Bone marrow (tissue), 2 donors: ENCODE measurements at places on chromosomes 7 and 10.
A peak's percentile ranks its signal among the peaks of the same experiment; 100 is the strongest.

DNA sequence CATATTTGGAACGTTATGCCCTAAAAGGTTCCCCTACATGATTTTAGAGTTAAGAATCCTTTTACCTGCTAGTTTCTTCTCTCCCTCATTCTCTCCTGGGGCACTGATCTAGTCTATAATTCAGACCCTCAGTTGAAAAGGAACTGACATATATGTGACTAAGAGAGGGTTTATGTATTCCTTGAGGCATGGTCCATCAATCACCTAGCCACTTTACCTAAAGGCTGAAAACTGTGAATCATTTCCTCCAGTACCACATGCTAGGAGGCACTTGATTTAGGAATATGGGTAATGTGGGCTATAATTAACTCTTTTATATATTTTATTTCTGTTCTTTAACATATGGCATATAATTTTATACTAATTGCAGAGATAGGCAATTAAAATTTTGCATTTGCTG lies 303.5 kb downstream of the BBS9 start:
- DNase-seq: no peak

GRCh38 chr7:100567751-100568175 lies 5.9 kb downstream of the SAP25 start:
- DNase-seq: no peak

DNA sequence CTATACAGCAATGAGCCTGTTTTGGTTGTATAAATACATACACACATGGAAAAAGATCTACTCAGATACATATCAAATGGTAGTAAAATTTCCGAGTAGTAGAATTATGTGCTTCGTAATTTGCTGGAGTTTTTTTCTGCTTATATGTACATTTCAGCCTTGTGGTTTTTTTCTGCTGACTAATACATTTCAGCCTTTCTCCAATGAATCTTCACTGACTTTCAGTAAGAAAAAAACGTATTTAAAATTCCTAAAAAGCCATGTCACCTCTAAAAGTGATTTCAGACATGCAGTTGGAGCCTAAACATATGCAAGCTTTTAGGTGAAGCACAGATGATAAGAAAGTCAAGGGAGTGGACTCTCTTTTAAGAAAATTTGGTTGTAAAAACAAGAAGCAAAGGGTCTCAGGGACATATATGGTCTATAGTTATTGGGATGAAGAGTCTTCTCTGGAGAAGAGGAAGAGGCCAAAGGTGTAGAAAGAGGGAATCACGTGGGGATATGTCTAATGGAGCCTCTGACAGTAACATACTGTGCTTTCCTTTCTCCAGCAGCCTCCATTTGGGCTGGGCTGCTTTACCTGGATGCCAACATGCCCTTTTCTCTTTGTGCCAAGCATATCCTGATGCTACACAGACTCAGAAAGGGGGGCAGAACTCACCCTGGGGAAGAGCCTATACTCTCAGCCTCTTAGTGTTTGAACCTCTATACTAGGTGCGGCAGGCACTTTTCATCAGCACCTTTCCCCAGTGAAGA lies 2.4 kb downstream of the AMPH start:
- DNase-seq: no peak

DNA sequence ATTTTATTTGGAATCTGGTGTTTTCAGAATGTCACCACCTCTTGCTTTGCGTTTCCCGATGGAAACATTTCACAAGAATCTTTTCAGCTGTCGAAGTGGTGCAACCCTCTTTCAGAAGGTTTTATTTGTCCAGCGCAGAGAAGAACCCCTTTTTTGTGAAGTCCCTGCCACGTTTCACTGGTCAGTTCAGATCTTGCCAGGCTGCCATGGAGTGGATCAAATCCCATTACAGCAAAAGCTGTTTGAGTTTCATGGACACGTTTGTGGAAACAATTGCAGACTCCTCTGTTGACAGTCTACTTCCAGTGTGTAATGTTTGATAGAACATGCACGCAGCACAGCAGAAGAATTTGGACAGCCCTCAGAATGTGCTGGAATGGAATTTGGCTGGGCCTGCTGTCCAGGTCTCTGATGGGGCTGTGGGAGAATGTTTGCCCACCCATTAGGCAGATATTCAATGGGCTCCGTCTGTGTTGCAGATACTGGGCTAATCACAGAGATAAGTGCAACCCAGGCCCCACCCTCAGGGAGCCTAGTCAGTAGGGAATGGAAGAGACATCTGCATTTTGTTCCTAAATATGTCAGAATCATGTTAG lies 143.2 kb downstream of the GRK5 start:
- no peak for DNase-seq

- peak; percentile 40 for DNase-seq
These were observed 24.1 kb downstream of the GRIFIN start for GRCh38 chr7:2452074-2452507.

- no peak for DNase-seq
These were observed 41.7 kb upstream of the NRF1 start for GRCh38 chr7:129569811-129570215.

DNA sequence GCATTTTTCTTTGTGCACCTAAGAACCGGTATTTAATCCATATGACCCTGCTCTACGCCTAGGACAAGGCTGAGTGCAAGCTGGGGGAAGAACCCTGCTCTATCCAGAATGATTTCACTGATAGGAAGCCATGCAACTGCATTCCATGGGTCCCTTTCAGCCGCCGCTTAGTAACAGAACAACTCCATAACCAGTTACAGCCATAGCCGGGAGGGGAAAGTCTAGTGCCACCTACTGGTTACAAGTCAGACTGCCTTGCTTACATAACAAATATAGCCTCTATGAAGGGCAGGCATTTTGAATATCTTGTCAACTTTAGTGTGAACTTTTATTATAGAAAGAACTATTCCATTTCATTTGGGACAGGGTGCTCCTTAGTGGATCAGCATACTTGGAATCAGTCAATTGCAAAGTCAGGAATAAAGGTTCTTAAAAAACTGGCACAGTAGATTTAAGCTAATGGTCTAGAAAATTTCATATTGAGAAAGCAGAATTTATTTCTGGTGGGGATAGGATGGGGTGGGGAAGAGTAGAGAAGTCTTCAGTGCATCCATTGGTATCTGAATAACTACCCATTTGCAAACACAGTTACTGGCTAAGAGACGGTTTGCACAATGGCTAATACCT lies 521.7 kb downstream of the ADRA2A start:
- peak; percentile 17 for DNase-seq
